ENCODE measurements at places on chromosomes 2 and 18.

- no peak for DNase-seq
Observed at GRCh38 chr18:50866765-50867164, 12.2 kb upstream of the ME2 start.

- DNase-seq: no peak
Observed at GRCh38 chr2:173094731-173095130, 19.1 kb downstream of the MAP3K20 start.

- DNase-seq: no peak
Observed at GRCh38 chr18:12336171-12336613, 28.2 kb downstream of the TUBB6 start.

GRCh38 chr2:131011486-131011885, 81.8 kb downstream of the FAM168B start:
- DNase-seq: no peak

- peak; percentile 27 for DNase-seq
Observed at GRCh38 chr2:43426305-43427031, 169.4 kb downstream of the THADA start.

DNA sequence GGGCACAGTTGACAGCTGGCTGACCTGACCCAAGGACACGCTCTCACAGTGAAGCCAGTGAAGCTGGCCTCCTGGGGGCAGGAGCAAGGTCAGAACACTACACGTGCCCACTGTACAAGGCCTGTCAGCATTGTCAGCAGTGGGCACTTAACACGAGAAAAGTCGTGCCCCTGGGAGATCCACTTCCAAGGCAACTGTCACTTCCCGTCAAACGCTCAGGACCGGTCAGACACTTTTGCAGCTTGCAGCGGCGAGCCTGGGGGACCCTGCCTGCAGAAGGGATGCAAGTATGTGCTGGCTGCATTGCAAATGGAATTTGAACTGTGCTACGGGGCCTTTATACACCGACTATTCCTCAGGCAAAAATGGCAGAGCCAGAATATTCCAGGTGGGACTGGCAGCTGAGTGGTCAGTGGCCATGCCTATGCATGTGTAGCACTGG, 176.2 kb downstream of the BCL2 start:
- DNase-seq: no peak

- DNase-seq: no peak
Observed at GRCh38 chr2:69017080-69017479, 4.1 kb downstream of the ANTXR1 start.

- no peak for DNase-seq
Observed at GRCh38 chr2:185219981-185220380, 518.6 kb upstream of the FSIP2 start.

- DNase-seq: no peak
Observed at GRCh38 chr2:118604811-118605210, 242.6 kb downstream of the EN1 start.

GRCh38 chr18:8586941-8587340, 22.3 kb upstream of the RAB12 start:
- no peak for DNase-seq

DNA sequence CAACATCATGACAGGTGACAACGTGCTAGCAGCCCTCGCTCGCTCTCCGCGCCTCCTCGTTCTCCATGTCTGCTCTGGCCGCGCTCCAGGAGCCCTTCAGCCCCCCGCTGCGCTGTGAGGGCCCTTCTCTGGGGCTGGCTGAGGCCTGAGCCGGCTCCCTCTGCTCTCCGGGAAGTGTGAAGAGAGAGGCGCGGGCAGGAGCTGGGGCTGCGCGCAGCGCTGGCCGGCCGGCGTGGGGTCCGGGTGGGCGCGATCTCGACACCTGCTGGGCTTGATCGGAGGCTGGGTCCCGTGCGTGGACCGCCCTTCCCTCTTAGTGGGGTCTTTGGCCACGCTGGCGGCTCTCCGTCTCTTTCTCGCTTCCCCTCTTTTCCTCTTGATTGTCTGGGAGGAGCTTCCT, 195.5 kb downstream of the ANKRD30BL start:
- DNase-seq: no peak

DNA sequence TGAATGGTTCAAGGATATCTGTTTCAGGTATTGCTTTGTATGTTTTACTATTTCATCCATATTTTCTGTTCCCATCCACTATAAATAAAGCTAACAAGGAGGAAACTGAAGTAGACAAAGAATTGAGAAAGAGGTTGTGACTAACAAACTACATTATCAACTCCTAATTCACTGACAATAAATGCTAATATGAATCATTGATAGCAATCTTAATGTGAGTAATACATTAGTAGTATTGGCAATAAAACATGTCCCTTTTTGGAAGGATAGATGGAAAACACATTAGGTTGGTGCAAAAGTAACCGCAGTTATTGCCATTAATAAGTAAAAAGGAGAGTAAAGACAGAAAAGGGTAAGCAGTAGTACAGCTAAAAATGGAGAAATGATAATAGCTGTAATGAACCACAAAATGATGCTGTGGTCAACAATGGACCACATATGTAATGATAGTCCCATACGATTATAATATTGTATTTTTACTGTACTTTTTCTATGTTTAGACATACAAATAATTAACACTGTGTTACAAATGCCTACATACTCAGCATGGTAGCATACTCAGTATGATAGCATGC, 104.7 kb downstream of the THADA start:
- DNase-seq: no peak

GRCh38 chr2:86499326-86499725, 58.2 kb downstream of the KDM3A start:
- DNase-seq: no peak

DNA sequence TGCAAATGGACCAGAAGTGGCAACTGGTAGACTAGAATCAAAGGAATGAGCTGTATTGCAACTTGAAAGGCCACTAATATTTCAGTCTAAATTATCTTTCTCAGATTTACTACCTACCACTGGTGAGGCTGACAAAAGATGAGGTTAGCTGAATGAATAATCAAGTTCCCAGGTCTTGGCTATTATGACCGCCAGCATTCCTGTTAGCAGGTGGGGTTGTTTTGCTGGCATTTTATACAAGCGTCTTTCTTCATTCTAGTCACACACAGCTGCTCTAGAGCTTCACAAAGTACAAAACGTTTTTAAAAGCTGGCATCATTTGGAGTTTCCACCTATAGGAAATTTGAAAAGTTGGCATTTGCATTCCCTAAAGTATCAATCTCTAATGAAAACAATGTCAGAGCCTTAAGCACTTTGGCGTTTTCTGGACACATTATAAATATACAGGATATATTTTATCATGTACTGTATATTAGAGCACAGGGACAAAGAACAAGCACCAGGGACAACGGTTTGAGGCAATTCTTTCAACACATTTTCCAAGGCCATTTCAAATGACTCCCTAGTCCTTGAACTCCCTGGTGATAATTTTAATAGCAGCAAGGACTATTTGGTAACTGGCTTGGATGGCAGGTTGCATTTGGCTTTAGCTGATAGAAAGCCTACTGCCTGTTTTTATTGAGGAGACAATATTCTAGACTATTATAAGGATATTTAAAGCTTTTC, 410.2 kb upstream of the CHST9 start:
- DNase-seq: no peak

- DNase-seq: no peak
Observed at GRCh38 chr18:52340406-52341102, 557 bp downstream of the DCC start.

GRCh38 chr2:160584972-160585494, 91.4 kb upstream of the RBMS1 start:
- no peak for DNase-seq

DNA sequence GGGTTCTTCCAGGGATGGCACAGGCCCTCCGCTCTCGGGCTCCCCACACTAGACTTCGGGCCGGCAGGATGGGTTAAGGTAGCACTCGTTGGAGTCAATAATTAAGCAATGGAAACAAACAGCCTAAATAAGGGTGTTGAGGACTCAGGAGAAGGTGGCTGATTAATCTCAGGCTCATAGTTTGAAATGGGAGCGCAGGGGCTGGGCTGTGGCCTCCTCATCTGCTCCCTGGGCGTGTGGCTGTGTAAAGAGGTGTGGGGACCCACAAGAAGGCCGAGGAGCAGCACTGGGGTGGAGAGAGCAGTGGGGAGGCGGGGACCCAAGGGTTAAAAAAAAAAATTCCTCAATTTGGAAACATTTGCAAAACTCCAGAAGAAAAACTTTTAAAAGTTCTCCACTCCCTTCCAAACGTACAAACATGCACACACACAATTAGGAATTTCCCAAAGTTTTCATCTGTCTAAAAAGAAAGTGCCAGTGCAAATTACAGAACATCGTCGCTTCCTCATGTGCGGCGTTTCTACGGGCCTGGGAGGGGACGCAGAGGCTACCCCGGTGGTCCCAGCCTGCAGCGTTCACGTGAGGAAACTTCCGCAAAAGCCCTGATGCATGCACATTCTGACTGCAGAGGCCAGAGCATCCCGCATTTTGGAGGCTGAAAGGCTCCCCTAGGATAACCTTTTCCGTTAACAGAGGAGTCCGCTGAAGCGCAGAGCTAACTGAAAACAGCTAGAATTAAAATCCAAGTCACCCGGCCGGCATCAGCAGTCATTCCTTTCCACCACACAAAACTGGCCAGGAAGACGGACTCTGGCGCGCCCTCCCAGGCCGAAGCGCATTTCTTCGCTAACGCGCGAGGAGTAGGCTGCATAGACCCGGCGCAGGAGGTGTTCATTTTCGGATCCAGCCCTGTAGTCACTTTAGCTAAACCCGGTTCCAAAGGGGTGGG, 1.0 kb upstream of the TUBB6 start:
- DNase-seq: no peak

DNA sequence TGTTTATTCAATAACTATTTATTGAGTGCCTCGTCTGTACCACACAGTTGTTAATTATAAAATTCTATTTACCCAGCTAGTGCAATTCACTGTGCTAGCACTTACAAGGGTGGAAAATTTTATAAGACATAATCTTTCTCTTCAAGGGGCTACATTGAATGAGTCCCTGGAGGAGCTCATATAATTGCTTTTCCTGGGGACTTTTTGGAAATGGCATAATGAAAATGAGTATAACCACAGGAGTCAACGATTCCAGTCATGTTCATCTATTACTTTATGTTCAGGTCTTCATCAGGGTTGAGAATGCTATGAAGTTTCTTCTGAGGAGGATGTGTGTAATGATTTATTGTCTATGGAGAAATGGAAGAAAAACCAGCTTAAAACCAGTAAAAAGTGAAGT, 52.9 kb upstream of the TMEM200C start:
- DNase-seq: no peak

- no peak for DNase-seq
Observed at GRCh38 chr2:97774425-97774824, 61.0 kb downstream of the ZAP70 start.

GRCh38 chr2:40062381-40062780, 283.3 kb upstream of the THUMPD2 start:
- no peak for DNase-seq

GRCh38 chr2:69469784-69470183, 32.5 kb upstream of the NFU1 start:
- DNase-seq: no peak

GRCh38 chr2:118031566-118031965, 17.7 kb upstream of the CCDC93 start:
- DNase-seq: no peak

GRCh38 chr18:1928711-1929110, 642.6 kb downstream of the METTL4 start:
- DNase-seq: no peak

GRCh38 chr2:54336136-54336976, 80.3 kb upstream of the TSPYL6 start:
- no peak for DNase-seq

GRCh38 chr2:175107146-175107545, 60.9 kb downstream of the ATF2 start:
- no peak for DNase-seq

GRCh38 chr18:4233468-4233867, 221.6 kb downstream of the DLGAP1 start:
- DNase-seq: no peak

- no peak for DNase-seq
Observed at GRCh38 chr2:30039101-30039500, 107.7 kb upstream of the YPEL5 start.

DNA sequence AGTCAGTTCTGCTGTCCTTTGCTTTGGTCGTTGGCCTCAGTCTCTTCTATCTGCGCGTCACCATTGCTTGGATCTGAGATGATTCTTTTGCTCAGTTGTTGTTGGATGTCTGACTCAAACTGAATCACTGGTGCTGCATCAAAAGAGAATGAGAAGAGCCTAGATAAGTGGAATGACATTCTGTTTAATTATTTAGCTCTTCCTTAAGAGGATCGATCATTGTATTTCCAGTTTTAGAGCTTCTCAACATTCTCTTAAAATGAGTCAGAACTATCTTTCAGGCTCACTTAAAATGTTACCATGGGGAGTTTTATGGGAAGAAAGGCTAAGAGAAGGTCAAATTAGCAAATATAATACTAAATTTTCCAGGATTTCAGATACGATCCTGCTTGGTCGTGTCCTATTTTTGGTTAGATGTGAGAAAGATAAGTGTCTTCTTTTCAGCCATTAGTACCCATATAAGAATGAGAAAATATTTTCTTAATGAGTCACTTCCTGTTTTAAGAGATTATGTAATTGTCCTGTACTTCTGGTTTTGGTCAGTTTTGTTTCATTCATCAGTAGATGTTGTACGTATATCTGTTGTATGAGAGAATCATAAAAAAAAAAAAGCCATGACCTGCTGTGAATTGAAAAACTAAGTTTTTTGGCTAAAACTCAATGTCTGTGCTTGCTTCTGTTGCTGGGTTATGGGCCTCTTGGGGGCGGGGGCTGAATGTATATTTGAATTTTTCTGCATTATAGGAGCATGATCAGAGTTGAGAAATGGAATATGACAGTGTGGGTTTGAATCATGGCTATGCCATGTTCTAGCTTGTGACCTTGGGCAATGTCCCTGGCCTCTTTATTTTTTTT, 31.6 kb upstream of the CASP10 start:
- no peak for DNase-seq

DNA sequence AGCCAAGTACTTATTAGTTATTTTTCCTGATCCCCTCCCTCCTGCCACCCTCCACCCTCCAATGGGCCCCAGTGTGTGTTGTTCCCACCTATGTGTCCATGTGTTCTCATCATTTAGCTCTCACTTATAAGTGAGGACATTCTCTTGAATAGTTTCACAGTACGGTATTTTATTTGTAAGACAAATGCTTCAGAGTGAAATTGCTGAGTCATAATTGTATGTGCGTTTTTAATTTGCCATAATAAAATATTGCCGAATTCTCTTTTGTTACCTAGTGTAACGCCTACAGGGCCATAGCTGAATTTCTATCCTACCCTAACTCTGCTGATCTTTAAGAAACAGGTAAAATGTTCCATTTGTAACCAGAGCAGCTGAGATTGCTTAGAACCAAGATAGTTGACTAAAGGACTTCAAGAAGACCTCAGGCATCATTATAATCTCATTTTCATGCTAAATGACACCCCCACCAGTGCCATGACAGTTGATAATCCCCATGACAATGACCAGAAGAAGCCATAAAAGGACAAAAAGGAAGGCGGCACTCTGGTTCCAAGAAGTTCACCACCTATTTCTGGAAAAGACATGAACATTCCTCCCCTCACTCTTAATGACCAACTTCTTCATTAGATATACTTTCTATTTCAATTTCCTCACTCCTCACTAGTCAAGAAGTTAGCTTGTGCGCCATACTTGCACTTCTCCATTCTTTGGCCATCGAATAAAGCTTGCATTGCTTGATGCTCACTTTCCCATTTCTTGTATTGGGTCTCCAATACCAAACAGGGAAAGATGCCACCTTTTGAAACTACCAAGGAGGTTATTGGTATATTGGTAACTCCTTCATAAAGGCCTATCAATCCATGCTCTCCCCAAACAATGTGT, 18.4 kb downstream of the SCN9A start:
- no peak for DNase-seq
